Activated CD4-positive, CD25-positive, alpha-beta regulatory T cell treated with anti-CD3 and anti-CD28 coated beads, Interleukin-2, amount 50 U/mL, for 72 hours (primary cell): ENCODE measurements at places on chromosomes 2 and 18.

GRCh38 chr2:85852937-85853498 is 35.8 kb downstream of the ST3GAL5 start:
- DNase-seq: peak; percentile 53

- DNase-seq: no peak
Observed at GRCh38 chr2:226837787-226838603, 2.1 kb downstream of the RHBDD1 start.

DNA sequence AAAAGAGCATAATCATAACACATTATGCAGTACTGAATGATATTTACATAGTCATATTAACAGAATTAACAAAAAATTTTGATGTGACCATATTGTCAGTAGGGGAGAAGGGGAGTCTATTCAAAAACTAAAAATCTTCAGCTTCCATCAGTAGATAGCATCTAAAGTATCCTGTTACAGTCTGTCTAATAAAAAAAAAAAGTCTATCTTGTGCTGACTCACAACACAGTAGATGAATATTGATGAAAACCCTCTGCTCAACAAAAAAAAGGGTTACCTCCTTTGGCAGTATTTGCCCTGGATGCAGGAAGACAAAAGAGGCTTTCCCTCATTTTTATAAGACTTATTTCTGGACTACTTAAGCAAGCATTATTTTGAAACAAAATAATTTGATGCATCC is 27.3 kb downstream of the GRB14 start:
- DNase-seq: no peak

DNA sequence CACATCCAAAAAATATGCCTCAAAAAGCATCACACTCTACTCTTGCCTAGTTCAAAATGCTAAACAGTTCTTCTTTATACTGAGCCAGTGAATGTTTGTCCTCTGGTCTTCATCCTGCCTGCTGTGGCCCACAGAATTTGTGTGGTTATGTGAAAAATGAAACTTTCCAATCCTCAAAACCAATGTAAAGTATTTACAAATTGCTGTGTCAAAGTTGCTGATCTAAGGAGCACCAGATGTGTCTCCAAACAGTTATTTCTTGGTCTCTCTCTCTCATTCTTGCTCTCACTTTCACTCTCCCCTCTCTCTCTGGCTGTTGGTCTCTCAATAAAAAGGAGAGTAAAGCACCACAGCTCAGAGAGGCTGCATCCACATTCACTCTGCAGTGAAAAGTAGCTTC is 23.0 kb downstream of the EPHA4 start:
- DNase-seq: no peak

- DNase-seq: no peak
Observed at GRCh38 chr2:221715523-221716247, 143.6 kb upstream of the EPHA4 start.

DNA sequence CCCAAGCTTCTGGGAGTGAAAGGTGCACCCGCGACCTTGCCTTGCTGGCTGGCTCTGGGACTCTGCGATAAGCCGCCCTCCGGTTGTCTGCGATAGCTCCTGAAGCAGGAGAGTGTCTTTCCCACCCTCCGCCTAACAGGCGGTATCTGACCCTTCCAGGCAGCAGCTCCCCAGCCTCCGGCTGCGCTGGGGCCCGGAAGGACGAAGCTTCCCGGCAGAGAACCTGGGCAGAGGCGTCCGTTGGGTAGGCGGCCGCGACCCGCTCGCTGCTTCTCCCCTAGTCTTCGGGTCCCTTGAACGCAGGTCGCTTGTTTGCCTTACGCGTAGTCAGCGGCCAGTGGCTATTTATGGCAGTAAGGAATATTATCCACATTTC is 446 bp upstream of the RHBDD1 start:
- DNase-seq: no peak

DNA sequence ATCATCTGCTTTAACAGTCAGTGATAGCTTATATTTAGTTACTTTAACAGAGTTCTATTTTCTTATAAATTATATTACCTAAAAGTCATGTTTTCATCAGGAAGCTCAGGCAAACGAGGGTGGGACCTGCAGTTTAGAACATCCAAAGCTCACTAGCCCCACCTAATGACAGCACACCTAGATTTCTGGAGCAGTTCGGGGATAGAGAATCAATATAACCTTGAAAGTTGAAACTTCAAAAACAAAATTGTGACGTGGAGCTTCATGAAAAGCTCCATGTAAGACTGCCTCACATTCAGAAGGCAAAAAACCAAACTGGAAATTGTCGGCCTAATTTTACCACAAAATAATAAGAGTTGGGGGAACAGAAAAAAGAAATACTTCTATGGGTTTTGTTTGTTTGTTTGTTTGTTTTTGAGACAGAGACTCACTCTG is 185.9 kb upstream of the CCDC150 start:
- DNase-seq: no peak

DNA sequence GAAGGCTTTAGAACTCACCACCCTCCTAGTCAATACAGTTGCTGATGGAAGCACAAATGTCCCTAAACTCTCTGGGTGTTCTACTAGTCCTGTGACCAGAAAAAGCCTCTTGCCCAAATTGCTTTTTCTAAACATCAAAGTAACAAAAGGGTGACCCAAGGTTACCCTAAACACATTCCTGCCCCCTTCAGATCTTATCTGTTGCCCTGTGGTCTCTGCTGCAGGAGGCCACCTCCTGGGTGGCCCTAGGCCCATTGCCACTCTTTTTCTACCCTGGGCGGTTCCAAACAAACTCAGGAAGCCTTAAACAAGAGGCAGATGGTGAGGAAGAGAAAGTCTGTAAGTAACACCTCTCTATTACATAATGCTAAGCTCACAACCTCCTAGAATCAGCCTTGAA is 3.3 kb downstream of the RNF152 start:
- DNase-seq: no peak

DNA sequence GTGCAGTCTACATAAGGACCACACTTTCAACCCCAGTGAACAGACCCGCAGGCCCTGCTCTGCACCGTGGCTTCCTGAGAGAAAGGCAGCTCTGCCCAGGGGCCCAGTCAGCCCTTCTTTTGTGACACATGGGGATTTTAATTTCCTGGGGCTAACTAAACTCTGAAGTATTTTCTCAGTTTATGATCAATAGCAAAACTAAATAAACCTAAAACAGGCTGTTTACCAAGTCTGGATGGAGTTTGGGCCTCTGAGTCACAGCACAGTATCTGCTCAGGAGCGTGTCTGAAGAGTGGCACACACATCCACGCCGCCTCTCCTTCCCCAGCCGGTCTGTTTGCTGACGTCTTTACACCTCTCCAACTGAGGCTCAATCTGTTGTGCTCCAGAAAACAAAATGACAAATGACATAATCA is 72.3 kb downstream of the LDLRAD4 start:
- DNase-seq: no peak

DNA sequence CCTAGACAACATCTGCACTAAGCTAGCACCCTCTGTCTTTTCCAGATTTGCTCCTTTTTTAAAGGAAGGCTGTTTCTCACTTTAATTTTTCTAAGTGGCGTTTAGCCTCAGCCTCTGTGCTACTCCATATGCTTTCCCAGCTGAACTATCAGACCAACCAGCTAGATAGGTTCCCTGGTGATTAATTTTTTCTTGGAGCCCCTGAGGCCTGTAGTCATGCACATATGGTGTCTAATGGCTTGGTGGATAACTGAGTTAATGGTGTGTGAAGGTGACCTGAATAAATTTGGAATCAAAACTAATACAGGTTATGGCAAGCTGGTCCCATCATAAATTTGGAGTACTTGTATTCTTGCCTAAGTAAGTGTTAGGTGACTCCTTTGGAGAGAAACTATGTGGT is 135.5 kb downstream of the MGAT5 start:
- DNase-seq: no peak

- DNase-seq: no peak
Observed at GRCh38 chr18:27762054-27762453, 414.9 kb downstream of the CDH2 start.

- no peak for DNase-seq
Observed at GRCh38 chr2:162111958-162112850, 38.2 kb upstream of the DPP4 start.

DNA sequence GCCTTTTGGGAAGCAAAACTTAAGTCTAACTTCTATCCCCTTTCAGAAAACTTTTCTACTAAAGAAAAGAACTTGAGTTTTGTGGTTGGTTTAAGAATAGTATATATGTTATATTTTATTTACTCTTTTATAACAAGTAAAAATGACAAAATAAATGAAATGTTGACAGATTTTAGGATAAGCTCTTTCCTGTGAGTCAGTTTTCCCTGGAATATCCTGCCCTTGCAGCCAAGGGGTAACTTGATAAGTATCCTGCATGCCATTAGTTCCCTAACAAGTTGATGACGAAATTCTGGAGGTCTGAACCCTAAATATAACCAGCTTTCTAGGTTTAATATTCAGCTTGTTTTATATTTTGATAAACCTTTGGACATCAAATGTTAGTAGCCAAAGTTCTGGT is 7.3 kb upstream of the HTR2B start:
- DNase-seq: no peak

DNA sequence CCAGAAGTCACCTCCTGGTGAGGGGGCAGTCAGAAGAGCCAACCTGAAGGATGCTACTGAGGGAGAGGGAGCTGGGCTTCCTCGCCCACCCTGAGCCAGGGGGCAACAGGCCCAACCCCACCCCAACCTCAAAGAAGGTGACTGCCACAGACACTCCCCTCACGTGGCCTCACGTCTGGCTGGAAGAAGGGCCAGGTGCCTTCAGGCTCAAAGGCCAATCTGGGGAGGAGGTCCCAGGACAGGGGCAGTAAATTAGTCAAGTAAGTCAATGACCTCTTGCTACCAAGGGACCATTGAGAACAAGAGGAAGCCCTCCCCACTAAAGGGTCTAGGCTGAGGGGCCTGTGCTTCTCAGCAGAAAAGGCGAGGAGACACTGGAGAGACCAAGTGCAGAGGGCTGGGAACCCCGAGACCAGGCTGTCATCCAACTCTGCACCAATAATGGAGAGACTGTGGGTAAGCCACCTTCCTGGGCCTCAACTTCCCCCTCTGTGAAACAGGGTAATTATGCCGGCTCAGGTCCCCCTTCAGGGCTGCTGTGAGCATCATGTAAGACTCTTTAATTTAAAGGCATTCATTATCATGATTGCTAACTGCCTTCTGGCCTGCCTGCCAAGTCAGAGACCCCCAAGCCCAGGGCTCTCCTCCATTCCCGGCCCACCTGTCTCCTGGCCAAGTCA is 20.2 kb upstream of the TNS1 start:
- DNase-seq: peak; percentile 24

GRCh38 chr18:12312976-12313375 is 4.9 kb downstream of the TUBB6 start:
- no peak for DNase-seq

DNA sequence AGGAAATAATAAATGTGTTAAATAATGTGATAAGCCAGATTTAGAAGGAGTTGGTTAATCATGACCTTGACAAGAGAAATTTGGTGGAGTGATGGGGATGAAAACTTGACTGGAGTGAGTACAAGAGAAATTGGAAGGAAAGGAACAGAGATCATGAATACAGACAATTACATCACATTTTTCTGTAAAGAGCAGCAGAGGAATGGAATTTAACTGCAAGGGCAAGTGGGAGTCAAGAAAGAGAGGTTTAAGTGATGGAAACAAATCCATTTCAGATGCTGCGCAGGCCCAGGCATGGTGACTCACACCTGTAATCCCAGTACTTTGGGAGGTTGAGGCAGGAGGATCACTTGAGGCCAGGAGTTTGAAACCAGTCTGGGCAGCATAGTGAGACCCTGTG is 46.7 kb downstream of the ICA1L start:
- no peak for DNase-seq

DNA sequence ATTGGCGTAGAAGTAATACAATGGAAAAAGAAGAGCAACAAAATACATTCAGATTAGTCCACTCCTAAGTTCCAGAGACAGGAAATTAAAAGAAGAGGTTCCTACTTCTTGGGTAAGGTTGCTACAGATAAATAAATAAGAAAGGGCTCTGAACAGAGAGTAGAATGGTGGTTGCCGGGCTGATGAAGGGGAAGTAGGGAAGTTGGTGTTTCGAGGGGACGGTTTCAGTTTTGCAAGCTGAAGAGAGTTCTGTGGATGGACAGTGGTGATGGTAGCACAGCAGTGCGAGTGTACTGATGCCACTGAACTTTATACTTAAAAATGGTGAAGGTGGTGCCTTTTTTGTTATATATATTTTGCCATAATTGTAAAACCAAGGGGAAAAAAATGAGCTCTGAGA is 48.2 kb downstream of the CABYR start:
- no peak for DNase-seq

- peak; percentile 88 for DNase-seq
Observed at GRCh38 chr18:47930199-47930930, at the start of gene SMAD2. TSS of gene SMAD2 (minus strand) at chr18:47930659. CDS start at chr18:47896756, 33,903 bp downstream.

DNA sequence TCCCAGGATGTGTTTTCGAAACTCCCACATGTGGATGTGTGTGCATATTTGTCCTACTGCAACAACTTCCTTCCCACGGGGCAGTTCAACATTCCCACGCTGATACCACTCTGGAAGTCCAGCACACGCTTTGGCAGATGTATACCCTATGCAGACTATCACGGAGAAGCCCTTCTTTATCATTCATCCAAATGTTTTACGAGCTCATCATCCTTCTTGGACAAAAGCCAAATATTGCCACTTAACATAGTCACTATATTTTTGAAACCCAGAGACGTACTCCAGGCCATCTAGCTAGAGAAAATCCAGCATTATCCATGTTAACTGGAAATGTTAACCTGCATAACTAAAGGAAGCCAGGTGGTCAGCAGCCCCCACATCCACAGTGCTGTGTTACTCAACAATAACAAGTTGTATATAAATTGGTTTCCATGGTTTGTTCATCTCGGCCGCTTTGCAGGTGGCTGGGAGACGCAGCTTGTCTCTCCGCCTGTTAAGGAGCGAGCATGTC is 131.5 kb downstream of the ZNF532 start:
- no peak for DNase-seq

GRCh38 chr18:1048032-1048431 is 143.4 kb downstream of the ADCYAP1 start:
- DNase-seq: no peak

DNA sequence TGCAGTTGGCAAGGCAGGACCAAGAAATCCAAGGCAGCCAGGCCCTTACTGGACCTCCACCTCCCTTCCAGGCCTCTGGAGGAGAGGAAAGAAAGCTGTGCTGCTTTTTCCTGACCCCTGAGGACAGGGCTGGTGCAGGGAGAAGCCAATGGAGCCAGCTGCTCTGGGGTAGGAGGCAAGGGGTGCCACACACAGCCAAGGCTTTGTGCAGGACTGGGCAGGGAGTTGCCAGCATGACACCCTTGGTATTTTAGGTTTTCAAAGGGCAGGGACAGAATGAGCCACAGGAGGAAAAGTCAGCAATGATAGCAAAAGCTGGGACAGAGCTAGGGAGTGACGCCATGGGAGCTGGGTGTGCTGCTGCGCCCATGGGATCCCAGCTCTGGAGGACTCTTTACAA is 22.9 kb downstream of the CCT7 start:
- DNase-seq: no peak

DNA sequence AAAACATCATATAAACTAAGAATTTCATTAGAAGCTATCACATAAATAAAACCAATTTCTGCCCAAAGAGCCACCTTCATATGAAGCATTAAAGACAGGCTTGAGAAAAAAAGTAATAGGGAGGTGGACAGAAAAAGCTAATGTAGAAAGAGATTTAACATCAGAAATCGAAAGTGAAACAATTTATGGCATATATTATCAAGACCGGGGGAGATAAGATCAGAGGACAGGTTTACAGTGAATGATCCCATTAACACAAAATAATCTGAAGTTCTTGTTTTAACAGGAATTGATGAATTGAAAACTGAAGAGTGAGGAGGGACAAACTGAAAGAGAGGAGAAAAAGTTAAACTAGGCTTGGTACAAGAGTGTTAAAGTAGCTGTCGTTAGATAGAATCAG is 786.3 kb upstream of the FSHR start:
- no peak for DNase-seq

GRCh38 chr2:151498178-151498577 is 88.5 kb downstream of the RIF1 start:
- DNase-seq: no peak
